Stimulated activated CD4-positive, alpha-beta T cell treated with anti-CD3 and anti-CD28 coated beads, Interleukin-12 subunit alpha, Interleukin-12 subunit beta, amount 100 ng/mL, for 24 hours (primary cell): ENCODE measurements at places on chromosomes 5 and 9.

DNA sequence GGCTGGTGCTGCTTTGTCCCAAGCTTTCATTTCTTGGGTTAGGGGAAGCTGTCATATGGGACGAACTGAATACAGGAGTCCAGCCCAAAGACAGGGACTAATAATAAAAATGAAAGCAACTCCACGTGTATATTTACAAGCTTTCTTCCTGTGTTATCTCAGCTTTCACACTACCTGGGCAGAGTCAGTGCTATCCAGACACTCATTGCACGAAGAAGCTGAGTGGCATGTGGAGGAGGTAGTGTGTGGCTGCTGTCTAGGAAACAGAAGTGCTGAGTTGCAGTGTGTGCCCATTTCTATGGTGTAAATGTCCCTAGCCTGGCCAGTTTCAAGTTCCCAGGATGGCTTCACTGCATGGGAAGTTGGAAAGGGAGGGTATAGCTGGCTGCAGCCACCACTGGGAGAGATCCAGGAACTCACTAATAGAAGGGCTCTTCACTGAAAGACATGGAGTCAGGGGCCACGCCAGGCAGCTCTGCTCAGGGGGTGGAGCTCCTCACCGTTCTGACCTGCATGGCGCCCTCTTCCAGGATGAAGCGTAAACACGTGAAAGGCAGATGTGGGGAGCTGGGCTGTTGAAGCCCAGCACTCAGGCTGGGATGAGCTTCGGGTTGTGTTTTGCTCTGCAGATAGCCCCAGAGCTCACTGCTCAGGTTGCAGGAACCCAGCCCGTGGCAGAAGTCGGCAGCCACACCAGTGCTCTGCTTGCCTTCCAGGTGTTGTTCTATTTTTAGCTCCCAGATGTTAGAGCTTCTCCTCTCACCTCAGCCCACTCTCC is 116.9 kb downstream of the IRX2 start:
- no peak for DNase-seq

DNA sequence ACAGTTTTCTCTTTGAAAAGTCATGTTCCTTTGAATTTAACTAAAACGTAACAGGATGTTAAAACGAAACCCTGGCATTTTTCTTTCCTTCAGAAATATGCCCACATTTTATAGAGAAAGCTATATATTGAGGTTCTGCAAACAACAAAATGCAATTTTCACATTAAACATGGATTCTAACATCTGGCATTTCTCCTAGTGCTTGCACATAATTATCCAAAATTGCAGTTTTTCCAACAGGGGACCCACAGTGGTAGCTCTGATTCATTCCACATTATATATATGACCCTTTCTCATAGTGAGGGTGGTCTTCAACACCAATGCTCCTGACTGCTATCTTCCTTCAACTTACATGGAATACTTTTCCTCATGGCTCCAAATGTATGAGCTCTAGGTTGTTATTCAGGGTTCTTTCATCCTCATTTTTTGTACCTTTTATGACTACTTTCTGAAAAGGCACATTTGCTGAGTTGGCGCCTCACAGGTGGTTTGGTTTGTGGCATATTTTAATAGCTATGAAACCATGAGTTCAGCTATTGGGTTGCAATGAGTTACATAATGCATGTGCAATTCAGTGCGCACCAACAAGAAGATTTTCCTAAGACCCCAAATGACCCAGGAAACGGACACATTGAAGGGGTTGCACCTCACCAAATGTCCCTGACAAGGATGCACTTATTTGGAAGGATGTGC is 551.7 kb downstream of the RAB3C start:
- no peak for DNase-seq

- DNase-seq = no peak
These were observed 3.6 kb upstream of the OTP start for GRCh38 chr5:77641963-77642737.

- no peak for DNase-seq
These were observed 101.4 kb downstream of the LPAR1 start for GRCh38 chr9:110936719-110937452.

DNA sequence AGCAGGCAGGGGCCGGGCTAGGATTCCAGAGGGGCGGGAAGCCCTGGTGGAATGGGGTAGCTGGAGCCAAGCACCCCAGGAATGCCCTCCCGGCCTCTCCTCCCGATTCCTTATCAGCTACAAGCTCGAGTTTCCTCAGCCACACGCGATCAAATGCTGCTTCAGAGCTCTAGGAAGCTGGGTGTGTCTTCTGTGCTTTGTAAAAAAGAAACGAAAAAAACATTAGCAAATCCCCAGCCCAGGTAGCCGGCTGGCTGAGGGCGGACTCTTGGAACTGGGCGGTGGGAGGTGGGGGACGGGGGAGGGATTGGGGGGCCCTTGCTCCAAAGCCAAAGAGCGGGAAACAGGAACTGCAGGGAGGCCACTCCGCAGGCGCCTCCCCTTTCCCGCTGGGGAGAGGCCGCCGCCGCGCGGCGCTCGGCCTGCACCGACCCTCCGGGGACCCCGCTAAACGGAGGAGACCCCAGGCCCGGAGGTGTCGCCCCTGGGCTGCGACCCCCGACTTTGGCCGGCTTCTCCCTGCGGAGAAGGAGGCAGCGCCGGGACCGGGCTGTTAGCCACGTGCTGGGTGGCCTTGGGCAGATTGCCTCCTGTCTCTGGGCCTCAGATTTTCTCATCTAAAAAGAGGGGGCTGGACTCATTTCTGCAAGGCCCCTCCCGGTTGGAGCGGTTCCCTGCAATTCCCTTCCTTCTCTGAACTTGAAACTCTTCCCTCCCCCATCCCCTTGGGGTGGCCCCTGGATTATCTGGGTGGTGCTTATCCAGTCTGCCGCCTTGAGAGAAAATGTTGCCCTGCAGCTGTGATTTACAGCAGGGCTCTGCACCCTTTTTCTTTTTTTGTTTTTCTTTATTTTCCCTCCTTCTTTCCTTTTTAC is 40.9 kb upstream of the FABP6 start:
- DNase-seq = no peak

DNA sequence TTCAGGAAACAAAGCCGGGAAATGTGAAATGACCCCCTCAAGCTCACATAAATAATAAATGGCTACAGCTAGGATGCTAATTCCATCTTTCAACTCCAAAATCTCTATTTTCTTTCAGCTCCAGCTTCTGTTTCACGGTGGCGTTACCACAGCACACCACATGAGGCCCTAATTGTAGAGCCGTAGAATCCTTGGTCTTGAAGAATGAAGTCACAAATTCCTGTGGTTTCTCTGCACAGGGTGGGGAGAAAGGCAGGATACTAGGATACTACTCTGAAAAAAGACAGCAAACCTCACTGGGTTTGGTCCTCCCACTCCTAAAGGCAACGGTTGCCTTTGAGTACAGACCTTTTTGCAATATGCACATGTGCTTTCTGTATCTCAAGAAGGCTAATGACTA is 13.9 kb upstream of the RARS1 start:
- no peak for DNase-seq

GRCh38 chr5:95244479-95244878 is 40.4 kb downstream of the MCTP1 start:
- DNase-seq = no peak
